SJCRH30 (cell line): ENCODE measurements at places on chromosomes 12 and 14. TPM values are rescaled to one million over a fixed set of nuclear protein-coding genes. Genes with fewer than 3 reads are reported as not detected.

GRCh38 chr14:91241863-91242262, 2.6 kb downstream of the GPR68 start:
- H3K27ac ChIP-seq = no peak overlapping the region
- no peaks in the 10 kb centered on the region for H3K36me3 ChIP-seq
- DNase-seq = no peak
- H3K27me3 ChIP-seq = no peaks in the 10 kb centered on the region
- H3K4me3 ChIP-seq = no peak overlapping the region
- H3K4me1 ChIP-seq = 0 out of 2 replicates have a peak, but pooled peaks cover 2% of the 10 kb centered on the region

- no peak overlapping the region for H3K4me3 ChIP-seq
- no peaks in the 10 kb centered on the region for H3K4me1 ChIP-seq
- H3K36me3 ChIP-seq = peaks cover 7% of the 10 kb centered on the region
- no peak overlapping the region for H3K27ac ChIP-seq
These were observed 24.9 kb downstream of the ACTR6 start for GRCh38 chr12:100225491-100225890.

- no peaks in the 10 kb centered on the region for H3K27me3 ChIP-seq
- no peak for DNase-seq
- H3K4me1 ChIP-seq = no peaks in the 10 kb centered on the region
- no peak overlapping the region for H3K4me3 ChIP-seq
- H3K36me3 ChIP-seq = no peaks in the 10 kb centered on the region
These were observed 50.9 kb downstream of the SNAPC1 start for GRCh38 chr14:61813096-61813606.

GRCh38 chr12:75154388-75154787, 55.3 kb downstream of the KCNC2 start:
- no peak overlapping the region for H3K27ac ChIP-seq
- H3K27me3 ChIP-seq = no peaks in the 10 kb centered on the region
- DNase-seq = no peak

GRCh38 chr14:70116278-70116677, 72.5 kb downstream of the SLC8A3 start:
- no peak overlapping the region for H3K4me3 ChIP-seq
- no peak overlapping the region for H3K27ac ChIP-seq
- H3K36me3 ChIP-seq = no peaks in the 10 kb centered on the region

- H3K4me3 ChIP-seq = no peak overlapping the region
- no peak for DNase-seq
- H3K36me3 ChIP-seq = no peaks in the 10 kb centered on the region
- no peaks in the 10 kb centered on the region for H3K27me3 ChIP-seq
- H3K4me1 ChIP-seq = peaks cover 42% of the 10 kb centered on the region
These were observed 74.9 kb downstream of the SLC25A47 start for GRCh38 chr14:100398044-100398443.

- no peak overlapping the region for H3K4me3 ChIP-seq
- DNase-seq = no peak
- H3K27me3 ChIP-seq = no peaks in the 10 kb centered on the region
- no peaks in the 10 kb centered on the region for H3K36me3 ChIP-seq
- no peaks in the 10 kb centered on the region for H3K4me1 ChIP-seq
These were observed 509.4 kb downstream of the GALC start for GRCh38 chr14:87483271-87484260.

DNA sequence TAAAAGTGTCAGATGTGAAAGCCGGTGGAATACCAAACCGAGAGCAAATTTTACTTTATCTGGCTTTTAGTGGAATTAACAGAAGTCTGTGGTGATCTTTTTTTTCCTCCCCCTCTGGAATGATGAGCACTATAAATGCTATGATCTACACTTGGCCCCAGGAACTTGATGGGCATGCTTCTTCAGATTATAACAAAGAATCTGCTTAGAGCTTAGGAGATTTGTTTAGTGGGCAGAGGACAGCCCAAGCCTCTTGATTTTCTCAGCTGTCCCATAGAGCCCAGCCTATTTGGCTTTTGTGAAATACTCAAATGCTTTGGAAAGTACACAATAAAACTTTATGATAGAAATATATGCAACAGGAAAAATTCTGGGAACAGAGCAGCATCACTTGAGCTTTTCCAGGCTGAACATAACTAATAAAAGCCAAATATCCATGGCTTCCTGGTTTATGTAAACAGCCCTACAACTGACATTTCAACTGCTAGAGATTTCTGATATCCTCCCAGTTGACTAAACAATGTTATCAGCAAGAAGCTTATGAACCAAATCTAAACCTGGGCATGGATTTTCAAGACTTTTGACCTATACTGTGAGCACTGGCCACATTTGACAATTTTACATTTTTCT, 149.6 kb downstream of the PLXNC1 start:
- H3K4me3 ChIP-seq = no peak overlapping the region
- no peak overlapping the region for H3K27ac ChIP-seq
- no peaks in the 10 kb centered on the region for H3K27me3 ChIP-seq

GRCh38 chr14:27727251-27727770, 1039.3 kb upstream of the FOXG1 start:
- H3K4me3 ChIP-seq = no peak overlapping the region
- no peak overlapping the region for H3K27ac ChIP-seq
- DNase-seq = no peak
- 0 out of 2 replicates have a peak, but pooled peaks cover 5% of the 10 kb centered on the region for H3K27me3 ChIP-seq
- H3K4me1 ChIP-seq = no peaks in the 10 kb centered on the region

DNA sequence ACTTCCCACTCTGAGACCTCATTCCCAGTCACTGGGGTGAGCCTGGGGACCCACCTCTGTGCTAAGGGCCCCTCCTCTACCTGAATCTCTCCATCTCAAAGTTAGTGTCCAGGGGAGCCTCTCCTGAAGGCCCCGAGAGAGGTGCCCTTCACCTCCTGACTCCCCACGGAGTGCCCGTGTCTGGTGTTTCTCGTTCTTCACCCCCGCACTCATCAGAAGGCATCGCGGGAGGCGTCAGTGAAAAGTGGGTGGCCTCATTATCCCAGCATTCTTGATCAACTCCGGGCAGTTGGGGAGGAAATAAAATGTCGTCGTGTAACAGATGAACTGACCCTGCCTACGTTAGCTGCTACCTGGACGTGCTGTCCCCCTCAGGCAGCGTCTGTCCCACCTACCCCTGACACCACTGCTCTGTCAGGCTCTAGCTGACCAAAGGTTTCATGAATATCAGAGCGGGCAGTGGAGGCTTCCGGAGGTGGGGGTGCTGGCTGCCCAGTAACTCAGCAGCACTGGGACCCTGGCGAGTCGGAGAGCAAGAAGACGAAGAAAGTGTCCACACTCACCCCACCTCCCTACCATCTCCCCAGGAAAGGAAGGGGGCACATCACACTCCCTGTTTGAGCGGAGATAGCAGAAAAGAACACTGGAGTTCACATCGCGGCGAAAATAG, 102.9 kb downstream of the PIWIL1 start:
- no peaks in the 10 kb centered on the region for H3K36me3 ChIP-seq
- peaks cover 6% of the 10 kb centered on the region; the same call in 1 of the 2 replicates for H3K27me3 ChIP-seq
- no peak overlapping the region for H3K4me3 ChIP-seq
- DNase-seq = no peak
- H3K4me1 ChIP-seq = no peaks in the 10 kb centered on the region

- no peak for DNase-seq
- no peaks in the 10 kb centered on the region for H3K4me1 ChIP-seq
- no peaks in the 10 kb centered on the region for H3K36me3 ChIP-seq
- no peak overlapping the region for H3K27ac ChIP-seq
- 0 out of 2 replicates have a peak, but pooled peaks cover 3% of the 10 kb centered on the region for H3K27me3 ChIP-seq
- H3K4me3 ChIP-seq = no peak overlapping the region
These were observed 23.5 kb upstream of the PPP4R3A start for GRCh38 chr14:91533623-91534022.

DNA sequence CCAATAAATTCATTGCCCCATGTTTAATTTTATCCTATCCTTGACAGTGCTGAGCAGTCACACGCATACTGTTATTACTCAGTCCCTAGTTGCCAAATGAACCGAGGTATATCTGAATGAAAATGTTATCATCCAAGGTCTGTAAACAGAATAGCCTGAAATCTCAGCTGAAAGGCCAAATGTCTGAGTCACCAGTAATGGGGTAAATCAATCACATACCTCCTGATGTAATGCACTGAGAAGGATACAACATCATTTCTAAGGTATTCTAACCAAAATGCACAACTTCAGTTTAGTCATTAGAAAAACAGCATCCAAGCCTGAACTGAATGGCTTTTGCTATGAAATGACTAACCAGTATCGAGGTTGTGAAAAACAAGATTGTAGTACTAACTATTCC, 228.6 kb downstream of the DPF3 start:
- H3K4me1 ChIP-seq = no peaks in the 10 kb centered on the region
- no peak overlapping the region for H3K4me3 ChIP-seq
- H3K27me3 ChIP-seq = no peaks in the 10 kb centered on the region
- H3K36me3 ChIP-seq = no peaks in the 10 kb centered on the region
- DNase-seq = no peak
- no peak overlapping the region for H3K27ac ChIP-seq

Gene FOXM1
- total RNA-seq = 107 and 111 TPM in 2 replicates

Gene TMPRSS12
- total RNA-seq = not detected in 2 replicates

Gene CLEC12A
- not detected in 2 replicates for total RNA-seq

Gene CCNK
- total RNA-seq = 17.5 and 18.6 TPM in 2 replicates

Gene RD3L
- total RNA-seq = not detected in 2 replicates

Gene INHBC
- total RNA-seq = 0.28 and 0.41 TPM in 2 replicates

Gene KRT75
- not detected in 2 replicates for total RNA-seq

Gene LRFN5
- 11.1 and 13.0 TPM in 2 replicates for total RNA-seq

Gene PTPRB
- total RNA-seq = 0.02 TPM in 1 of 2 replicates, not detected in the other
